ENCODE measurements at places on chromosomes 4 and X.

DNA sequence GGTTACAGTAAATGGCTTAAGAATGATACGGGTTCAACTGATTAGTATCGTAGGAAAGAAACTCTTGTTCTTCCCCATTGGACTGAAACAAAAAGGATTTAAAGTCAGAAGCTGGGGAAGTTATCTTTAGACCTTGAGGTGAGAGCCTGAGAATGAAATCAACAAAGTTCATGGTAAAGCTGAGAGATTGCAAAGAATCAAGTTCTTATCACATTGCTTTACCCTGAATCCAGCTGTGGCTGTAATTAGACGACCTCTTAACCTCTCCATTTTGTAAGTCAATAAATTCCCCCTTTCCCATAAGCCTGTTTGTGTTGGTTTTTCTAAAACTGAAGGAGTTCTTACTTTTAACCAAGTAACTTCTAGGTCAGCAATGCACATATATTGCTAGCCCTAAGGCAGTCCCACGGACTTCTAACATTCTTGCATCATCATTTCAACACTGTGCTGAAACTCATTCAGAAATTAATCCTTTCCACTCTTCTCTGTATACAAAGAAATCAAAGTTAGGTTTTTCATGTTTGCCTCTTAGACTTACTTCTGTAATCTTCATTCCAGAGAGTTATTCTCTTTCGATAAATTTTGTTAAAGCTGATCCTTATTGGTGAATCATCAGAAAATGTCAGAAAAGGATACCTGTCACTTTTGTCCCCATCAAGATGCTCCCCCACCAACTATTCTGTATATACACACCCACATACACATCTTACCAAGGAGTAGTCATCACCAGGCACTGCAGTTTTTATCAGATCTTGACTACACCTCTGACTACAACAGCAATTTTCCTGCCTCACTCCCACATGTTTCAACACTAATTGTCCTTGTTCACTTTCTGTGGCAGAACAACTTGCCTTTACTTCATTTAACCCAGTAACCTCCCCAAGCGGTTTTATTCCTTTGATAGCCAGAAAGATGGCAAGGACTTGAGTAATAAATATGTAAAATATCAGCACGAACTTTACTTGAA is 77.9 kb upstream of the STK26 start:
- no peak for DNase-seq

DNA sequence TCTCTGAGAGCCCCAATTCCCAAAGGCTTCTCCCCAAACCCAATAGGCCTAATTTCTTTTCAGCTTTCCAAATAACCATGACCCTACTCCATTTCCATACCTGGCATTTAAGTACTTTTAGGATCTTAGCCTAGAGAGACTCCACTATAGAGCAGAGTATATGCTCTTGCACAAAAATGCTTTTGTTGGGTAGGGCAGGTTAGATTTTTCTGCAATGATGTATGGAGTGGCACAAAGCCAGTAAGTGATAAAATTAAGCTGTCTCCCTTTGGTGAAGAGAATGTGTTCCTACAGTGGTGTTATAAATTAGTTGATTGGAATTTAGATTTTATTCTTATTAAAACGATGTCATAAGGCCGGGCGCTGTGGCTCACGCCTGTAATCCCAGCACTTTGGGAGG is 124.9 kb downstream of the INPP4B start:
- DNase-seq, result no peak

- DNase-seq, result no peak
These were observed 134.9 kb downstream of the SLC4A4 start for GRCh38 chr4:71473541-71474240.

GRCh38 chrX:39516427-39516841 is 581.3 kb downstream of the BCOR start:
- DNase-seq, result no peak

DNA sequence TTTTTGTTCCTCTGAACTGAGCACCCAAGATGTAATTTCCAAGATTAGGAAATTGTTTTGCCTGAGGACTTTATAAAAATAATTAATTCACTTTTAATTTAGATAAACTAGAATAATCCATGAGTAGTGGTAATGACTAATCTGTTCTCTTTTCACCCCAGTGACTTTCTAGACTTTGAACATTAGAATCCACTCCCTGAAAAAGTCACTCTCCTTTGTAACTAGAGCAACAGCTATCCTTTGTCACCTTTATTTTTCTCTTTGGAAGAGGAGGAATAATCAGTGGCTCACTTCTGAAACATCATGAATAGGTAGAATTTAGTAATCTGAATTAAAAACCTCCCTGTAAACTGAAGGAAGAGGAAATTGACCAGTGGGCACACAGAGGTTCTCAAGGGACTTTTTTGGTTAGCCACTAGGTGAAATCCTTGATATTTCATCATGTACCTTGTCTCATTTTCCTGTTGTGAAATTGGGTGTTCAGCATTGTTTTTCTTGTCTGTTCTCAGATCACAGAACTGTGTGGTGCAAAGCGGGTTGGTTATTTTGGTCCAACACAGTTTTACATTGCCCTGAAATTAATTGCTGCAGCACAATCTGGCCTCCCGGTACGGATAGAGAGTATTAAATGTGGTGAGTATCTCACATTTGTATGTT is 59.4 kb downstream of the REPS2 start:
- no peak for DNase-seq

- DNase-seq, result no peak
These were observed 19.3 kb downstream of the ANXA5 start for GRCh38 chr4:121677524-121677923.

DNA sequence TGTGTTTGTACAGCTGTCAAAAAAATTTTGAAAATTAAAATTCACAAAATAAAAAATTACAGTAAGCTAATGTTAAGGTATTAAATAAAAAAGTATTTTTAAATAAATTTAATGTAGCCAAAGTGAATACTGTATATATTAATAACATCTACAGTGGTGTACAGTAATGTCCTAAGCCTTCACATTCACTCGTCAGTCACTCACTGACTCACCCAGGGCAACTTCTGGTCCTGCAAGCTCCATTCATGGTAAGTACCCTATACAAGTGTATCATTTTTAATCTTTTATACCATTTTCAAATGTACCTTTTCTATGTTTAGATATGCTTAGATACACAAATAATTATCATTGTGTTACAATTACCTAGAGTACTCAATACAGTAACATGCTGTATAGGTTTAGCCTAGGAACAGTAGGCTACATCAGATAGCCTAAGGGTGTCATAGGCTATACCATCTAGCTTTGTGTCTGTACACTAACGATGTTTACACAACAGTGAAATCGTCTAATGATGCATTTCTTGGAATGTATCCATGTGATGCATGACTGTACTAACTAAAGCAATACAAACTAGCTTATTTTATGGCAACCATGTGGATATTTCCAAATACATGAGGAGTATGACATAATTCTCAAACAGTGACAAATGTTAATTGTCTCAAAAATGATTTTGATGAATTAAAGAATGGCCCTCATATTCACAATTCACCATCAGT is 13.7 kb downstream of the DDX60 start:
- DNase-seq, result no peak

DNA sequence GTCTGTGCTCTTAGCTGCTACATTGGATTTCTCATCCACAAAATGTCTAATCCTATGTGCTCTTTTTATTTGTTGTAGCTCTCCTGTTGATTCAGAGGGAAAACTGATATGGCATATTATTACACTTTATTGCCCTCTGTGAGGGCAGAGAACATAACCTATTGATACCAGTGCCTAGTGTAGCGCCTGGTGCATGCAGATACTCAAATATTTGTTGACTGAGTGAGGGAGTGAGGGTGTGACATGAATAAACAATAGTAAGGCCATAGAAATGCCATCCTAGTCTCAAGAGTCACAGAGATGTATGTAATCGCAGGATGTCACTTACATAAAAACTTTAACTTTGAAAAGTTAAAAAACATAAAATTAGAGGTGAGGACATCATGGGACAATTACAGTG is 159.1 kb downstream of the SHROOM3 start:
- DNase-seq, result no peak

GRCh38 chr4:27692158-27692557 is 831.5 kb downstream of the STIM2 start:
- no peak for DNase-seq

- no peak for DNase-seq
These were observed 24.3 kb downstream of the OTC start for GRCh38 chrX:38376747-38377146.

DNA sequence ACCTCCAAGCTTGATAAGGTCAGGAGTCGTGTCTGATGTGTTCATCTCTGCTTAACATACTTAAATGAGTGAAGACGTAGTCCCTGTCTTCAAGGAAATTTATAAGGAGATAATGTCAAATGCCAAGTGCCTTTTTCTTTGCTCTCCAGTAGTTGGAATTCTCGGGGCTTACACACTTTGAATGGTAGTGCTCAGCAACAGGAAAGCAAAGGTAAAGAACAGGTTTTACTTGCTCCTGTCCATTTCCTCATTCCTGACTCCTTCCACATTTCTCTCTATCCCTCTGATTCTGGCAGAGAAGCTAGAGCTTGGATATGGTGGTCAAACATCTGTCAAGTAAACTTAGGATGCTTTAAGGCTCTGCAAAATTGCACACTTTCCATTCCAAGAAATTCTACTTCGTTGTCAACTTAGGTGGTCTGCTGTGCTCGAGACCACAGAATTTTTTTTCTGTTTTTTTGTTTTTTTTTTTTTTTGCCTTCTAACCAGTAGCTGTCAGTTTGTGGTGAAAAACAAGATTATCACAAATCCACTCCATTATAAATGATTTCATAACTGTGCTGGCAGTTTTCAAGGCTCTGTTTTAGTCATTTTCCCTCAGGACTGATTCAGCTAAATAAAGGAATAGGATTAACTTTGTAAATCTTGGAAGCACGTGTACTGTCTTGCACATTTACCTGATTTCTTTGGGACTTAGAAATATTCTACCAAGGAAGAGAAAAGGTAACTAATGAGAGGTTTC is 180.8 kb upstream of the ANXA3 start:
- no peak for DNase-seq

- DNase-seq, result no peak
These were observed 141.4 kb downstream of the GRID2 start for GRCh38 chr4:92445127-92445526.

- no peak for DNase-seq
These were observed 27.0 kb downstream of the AR start for GRCh38 chrX:67570839-67571238.

- DNase-seq, result no peak
These were observed 84.6 kb downstream of the NDST4 start for GRCh38 chr4:115028682-115029410.

- no peak for DNase-seq
These were observed 11.7 kb downstream of the SOWAHB start for GRCh38 chr4:76886214-76886613.

DNA sequence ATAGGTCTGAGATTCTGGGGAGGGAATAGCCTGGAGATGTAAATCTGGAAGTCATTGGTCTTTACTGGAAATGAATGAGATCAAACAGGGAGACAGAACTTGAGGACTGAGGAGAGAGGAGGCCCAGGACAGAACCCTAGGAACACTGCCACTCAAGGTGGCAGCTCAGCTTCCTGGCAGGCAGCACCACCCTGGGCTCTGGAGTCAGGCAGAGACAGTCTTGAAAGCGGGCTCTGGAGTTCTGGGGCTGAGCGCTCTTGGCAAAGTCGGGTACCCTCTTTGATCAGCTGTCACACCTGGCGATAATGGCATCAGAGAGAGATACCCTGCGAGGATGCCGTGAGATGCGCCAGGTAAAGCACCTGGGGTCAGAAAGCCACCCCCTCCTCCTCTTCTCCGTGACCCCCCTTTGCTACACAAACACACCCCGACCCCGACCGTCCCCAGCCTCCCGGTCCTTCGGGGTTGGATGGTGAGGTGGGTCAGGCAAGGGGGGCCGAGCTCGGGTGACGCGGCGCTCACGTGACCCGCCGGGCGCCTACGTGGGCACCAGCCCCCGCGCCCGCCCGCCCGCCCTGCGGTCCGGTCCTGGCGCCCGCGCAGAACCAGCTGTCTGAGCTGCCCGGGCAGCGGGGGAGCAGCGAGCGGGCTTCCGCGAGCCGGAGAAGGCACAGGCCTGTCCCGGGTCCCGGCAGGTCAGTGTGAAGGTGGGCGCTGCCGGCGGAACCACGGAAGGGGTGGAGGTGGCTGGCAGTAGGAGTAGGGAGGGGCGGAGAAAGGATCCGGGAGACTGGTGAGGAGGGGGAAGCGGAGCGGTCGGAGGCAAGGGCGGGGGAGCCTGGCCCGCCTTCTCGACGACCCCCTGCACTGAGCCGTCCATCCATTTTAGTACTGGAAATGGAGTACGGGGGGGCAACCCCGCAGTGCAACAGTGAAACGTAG is at the start of gene TCEAL3:
TCEAL3 (plus strand) TSS at position 600 of the 942 bp plus-strand sequence. CDS start 1,102 bp downstream, outside the sequence.
- peak; percentile 67 for DNase-seq

GRCh38 chrX:16196829-16197228 is 29.5 kb downstream of the MAGEB17 start:
- DNase-seq, result no peak

GRCh38 chr4:14615671-14616070 is 386.6 kb upstream of the CPEB2 start:
- no peak for DNase-seq

DNA sequence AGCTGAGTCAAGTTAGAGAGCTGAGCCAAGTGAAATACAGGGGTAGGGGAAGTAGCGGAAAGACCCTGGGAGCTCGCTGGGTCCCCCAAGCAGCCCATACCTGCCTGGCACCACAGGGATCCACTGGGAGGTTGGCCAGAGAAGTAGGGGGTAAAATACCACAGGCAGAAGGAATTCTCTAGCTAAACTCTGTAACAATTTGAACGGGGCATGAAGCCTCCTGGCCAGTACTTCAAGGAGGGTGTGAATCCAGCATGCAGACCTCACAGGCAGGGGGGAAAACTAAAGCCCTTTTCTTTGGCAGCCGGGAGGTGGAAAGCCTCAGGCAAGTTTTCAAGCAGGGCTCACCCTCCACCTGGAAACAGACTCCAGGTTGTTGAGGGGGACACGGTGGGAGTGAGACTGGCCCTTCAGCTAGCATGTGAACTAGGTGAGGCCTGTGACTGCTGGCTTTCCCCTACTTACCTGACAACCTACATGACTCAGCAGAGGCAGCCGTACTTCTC is 3.7 kb upstream of the UGT2A1 start:
- no peak for DNase-seq

- DNase-seq, result no peak
These were observed 177.9 kb upstream of the IL15 start for GRCh38 chr4:141458501-141458900.

- DNase-seq, result no peak
These were observed 35.9 kb downstream of the PNMA5 start for GRCh38 chrX:152958047-152958446.

DNA sequence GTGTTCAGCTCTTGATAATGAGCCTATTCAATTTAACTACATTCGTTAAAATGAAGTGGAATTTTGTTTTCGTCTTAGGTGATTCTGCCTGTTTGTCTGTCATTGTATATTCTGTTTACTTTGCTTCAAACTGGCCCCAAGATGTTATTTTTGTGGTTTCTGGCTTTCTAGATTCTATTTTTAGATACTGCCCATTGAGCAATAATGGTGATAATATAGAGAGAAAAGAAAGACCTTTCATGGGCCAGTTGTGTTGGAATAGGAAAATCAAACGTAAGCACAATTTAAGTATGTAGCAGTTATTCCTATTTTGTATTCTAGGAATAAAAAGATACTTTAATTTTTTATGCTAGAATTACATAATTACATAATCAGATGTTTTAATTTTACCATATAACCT is 4.0 kb downstream of the CDKN2AIP start:
- DNase-seq, result no peak

All from heart left ventricle (tissue), 16 donors.